Left ventricle myocardium inferior (tissue), 1 donor: ENCODE measurements at places on chromosomes 11 and 22. TPM values are rescaled to one million over a fixed set of nuclear protein-coding genes. Genes with fewer than 3 reads are reported as not detected.

GRCh38 chr22:41469218-41469851 lies 418 bp downstream of the ACO2 start:
- H3K36me3 ChIP-seq: peaks cover 42% of the 10 kb centered on the region
- H3K4me3 ChIP-seq: peak overlapping the region; percentile 97
- peaks cover 77% of the 10 kb centered on the region for H3K4me1 ChIP-seq
- H3K27me3 ChIP-seq: no peaks in the 10 kb centered on the region
- H3K27ac ChIP-seq: peak overlapping the region; percentile 98
- peak; percentile 41 for DNase-seq

OR4C13 gene
- total RNA-seq: not detected

DNA sequence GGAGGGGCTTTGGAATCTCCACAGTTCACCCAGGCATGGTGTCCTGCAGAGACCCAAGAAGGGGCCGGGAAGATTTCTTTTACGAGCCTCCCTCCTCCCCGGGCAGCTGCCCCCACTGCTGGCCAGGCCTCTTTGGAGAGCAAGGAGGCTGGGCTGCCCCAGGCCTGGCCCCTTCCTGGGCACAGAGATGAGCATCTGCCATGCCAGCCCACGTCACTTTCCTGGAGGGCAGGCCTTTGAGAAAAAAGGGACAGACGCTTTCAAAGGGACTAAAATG lies 60.5 kb upstream of the FGF3 start:
- H3K27me3 ChIP-seq: peaks cover 89% of the 10 kb centered on the region
- no peaks in the 10 kb centered on the region for H3K36me3 ChIP-seq
- no peak for DNase-seq

GRCh38 chr11:31214372-31214771 lies 155.2 kb downstream of the DCDC1 start:
- no peak for DNase-seq
- no peak overlapping the region for H3K27ac ChIP-seq
- no peaks in the 10 kb centered on the region for H3K27me3 ChIP-seq
- no peak overlapping the region for H3K4me3 ChIP-seq
- no peaks in the 10 kb centered on the region for H3K36me3 ChIP-seq
- H3K4me1 ChIP-seq: no peaks in the 10 kb centered on the region

GRCh38 chr22:46650078-46650810 lies 30.1 kb downstream of the GRAMD4 start:
- H3K36me3 ChIP-seq: no peaks in the 10 kb centered on the region
- peaks cover 97% of the 10 kb centered on the region for H3K4me1 ChIP-seq
- peak overlapping the region; percentile 16 for H3K4me3 ChIP-seq
- no peaks in the 10 kb centered on the region for H3K27me3 ChIP-seq
- H3K27ac ChIP-seq: peak overlapping the region; percentile 96

DNA sequence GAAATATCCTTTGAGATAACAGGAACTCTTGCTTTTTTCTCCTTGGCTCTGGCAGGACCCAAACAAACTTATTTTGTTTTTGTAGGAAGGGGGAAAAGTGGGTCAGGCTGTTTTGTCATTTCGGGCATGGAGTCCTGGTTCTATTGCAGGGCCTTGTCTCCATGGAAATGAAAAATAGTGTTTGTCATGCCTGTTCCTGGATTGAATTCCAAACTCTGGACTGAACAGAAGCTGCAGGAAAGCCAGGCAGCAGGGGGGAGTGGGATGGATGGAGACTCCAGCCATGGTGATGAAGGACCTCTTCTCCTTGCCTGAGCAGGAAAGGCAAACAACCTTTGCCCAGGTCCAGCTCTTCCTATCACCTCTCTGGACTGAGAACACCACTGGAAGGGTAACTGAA lies 87.0 kb downstream of the SCN3B start:
- no peak overlapping the region for H3K4me3 ChIP-seq
- no peak for DNase-seq
- H3K4me1 ChIP-seq: peaks cover 20% of the 10 kb centered on the region

DNA sequence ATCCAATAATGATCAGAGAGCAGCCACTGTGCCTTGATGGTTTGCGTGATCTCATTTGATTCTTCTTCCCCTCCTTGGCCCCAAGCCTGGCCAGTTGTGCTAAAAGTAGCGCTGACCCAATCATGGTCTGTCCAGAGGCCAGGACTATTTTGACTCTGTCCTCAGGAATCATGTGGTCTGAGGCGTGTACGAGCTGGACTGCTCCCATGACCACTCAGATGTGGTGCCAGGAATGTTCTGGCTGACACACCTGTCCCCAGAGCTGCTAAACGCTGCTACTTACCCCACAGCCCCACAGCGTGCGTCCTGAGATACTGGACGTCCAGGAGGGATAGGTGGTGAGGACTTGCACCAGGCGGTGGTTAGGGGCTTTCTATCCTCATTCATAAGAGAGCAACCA lies 70.5 kb downstream of the FEZ1 start:
- no peaks in the 10 kb centered on the region for H3K27me3 ChIP-seq
- peak; percentile 76 for DNase-seq
- H3K36me3 ChIP-seq: no peaks in the 10 kb centered on the region
- peak overlapping the region; percentile 87 for H3K27ac ChIP-seq

DNA sequence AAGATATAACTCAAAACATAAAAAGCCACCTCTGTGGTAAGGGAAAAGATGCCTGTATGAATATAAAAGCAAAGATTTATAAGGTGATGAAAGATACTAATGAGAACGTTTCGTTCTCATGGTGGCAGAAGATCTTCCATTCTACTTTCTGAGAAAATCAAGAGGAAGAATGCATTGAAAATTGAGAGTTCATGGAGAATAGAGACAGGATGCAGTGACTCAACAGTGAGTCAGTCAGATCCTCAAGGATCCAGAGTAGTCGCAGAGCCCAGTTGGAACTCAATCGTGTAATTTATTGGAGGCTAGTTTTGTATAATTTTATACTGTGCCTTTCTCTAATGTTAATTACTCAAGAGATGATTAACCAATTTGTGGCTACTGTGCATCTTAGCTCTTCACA lies 73.3 kb downstream of the ENTHD1 start:
- DNase-seq: no peak
- H3K4me3 ChIP-seq: no peak overlapping the region
- no peaks in the 10 kb centered on the region for H3K4me1 ChIP-seq
- no peaks in the 10 kb centered on the region for H3K36me3 ChIP-seq

GRCh38 chr11:14184028-14184940 lies 174.7 kb downstream of the RRAS2 start:
- H3K27me3 ChIP-seq: peaks cover 19% of the 10 kb centered on the region
- H3K4me3 ChIP-seq: no peak overlapping the region
- DNase-seq: no peak
- H3K36me3 ChIP-seq: no peaks in the 10 kb centered on the region

DNA sequence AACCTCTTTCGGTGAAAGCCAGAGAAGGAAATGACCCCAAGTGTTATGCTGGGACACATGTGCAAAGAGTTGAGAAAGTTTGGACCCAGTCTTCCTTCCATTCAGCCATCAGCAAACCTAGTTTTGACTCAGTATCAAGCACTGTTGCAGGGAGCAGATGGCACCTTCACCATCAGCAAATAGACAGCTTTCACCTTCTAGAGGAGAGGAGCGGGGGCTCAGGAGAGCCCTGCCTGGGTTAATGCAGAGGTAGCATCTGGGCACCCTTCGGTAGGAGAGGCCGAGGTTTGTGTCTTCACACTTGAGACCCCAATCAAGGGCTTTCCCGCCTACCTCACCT lies 16.2 kb upstream of the MFRP start:
- H3K27ac ChIP-seq: peak overlapping the region; percentile 95
- H3K4me1 ChIP-seq: peaks cover 95% of the 10 kb centered on the region
- H3K27me3 ChIP-seq: peaks cover 23% of the 10 kb centered on the region
- H3K36me3 ChIP-seq: peaks cover 24% of the 10 kb centered on the region
- no peak for DNase-seq
- peak overlapping the region; percentile 72 for H3K4me3 ChIP-seq

SMC1B gene
- not detected for total RNA-seq

DNA sequence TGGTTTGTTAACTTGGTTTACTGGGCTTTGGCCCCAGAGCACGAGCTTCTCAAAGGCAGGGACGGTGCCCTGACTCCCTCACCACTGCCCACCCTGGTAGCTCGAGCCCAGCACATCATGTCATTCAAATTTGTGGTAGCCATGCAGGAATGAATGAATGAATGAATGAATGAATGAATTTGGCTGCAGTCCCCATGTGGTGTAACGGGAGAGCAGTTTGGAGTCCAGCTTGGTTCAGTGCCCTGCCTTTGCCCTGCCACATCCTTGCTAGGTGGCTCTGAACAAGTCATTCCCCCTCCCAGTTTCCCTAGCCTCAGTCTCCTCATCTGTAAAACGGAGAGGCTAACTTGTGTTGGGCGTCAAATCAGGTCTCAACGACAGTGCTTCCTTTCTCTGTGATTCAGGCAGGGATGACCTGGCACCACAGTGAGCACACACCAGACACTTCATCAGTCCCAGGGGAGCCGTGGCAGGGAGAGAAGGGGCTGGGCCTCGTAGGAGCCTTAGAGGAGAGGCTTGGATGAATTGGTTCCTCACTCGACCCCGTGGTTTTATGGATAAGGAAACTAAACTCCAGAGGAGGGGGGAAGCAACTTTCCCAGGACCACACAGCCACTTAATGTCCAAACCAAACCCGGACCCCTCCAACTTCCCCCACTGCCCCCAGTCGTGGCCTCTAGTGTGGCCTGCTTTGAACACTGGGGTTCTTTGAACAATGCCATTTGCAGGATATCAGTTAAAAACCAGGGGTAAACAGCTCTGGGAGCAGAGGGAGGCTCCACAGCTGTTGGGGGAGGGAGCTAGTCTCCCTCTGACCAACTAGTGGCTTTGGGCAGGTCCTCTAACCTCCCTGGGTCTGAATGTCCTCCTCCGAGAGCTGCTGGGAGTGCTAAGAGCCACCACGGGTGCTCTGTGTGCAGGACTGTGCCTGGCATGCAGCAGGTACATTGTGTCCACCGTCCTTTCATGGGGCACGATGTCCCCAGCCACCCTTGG lies 86.2 kb downstream of the CACNA1I start:
- H3K4me3 ChIP-seq: no peak overlapping the region
- no peaks in the 10 kb centered on the region for H3K36me3 ChIP-seq
- H3K4me1 ChIP-seq: peaks cover under 1% of the 10 kb centered on the region
- no peak overlapping the region for H3K27ac ChIP-seq

TMEM9B gene
- 51.1 TPM for total RNA-seq

DNA sequence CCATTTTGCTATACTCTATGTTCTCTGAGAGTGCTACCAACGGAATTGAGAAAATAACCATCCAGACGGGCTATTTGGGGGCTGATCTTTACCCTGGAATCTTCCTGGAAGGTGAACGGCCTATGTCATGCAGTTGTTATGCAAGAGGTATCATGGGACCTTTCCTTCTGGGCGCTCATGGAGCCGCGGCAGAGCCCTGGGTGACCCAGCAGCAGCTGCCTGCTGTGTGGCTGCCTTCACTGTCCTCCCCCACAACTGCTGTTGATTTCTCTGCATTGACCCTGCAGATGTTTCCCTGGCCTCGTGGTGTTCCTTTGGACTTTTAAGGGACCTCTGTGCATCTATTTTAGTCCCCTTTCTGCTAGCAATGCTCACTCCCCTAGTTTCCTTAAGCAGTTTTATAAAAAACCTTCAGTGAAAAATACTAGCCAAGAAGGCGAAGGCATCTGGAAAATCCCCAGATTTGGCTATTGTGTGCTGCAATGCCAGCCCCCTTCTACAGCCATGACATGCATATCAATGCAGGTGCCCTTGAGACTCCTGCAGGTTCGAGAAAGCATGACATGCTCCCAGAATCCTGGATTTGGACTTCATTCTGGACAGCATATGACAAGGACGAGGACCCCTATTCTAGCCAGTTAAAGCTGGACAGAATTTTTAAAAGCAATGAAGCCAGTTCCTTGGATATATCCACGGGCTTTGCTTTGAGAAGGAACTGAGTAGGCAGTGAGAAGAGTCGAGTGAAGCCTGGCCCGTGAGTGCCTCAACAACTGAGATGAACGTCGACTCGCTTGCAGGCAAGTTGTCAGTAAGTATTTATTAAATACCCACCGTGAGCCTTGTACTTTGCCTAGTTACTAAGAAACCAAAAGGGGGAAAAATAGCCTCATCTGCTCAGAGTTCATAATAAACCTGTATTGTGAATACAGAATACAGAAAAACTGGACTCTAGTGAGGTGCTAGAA lies at the start of gene SLC25A18:
SLC25A18 (plus strand) TSS at position 593 of the 965 bp plus-strand sequence. CDS start 16,447 bp downstream, outside the sequence.
- no peaks in the 10 kb centered on the region for H3K36me3 ChIP-seq
- H3K27me3 ChIP-seq: no peaks in the 10 kb centered on the region
- H3K4me1 ChIP-seq: peaks cover 28% of the 10 kb centered on the region
- peak within 1 kb of the TSS; percentile 44 for H3K4me3 ChIP-seq
- DNase-seq: peak; percentile 71
- peak within 1 kb of the TSS; percentile 98 for H3K27ac ChIP-seq

DNA sequence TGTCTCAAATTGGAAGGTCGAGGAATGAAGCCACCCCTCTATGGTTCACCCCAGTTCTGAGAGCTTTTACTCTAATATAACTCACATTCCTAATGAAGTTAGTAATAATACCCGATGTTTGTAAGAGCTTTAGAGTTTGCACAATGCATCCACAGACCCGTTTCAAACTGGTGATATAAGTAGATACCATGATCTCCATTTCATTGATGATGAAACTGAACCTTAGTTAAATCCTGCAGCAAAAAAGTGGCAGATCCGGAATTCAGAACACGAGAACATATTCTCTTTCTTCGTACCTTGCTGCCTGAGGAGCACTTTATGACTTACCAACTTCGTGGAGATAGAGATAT lies 757 bp upstream of the RBFOX2 start:
- H3K27ac ChIP-seq: peak overlapping the region; percentile 92
- peak overlapping the region; percentile 90 for H3K4me3 ChIP-seq

- DNase-seq: no peak
- H3K27me3 ChIP-seq: no peaks in the 10 kb centered on the region
- no peaks in the 10 kb centered on the region for H3K36me3 ChIP-seq
- no peak overlapping the region for H3K4me3 ChIP-seq
- H3K4me1 ChIP-seq: no peaks in the 10 kb centered on the region
These were observed 92.2 kb upstream of the ALKBH3 start for GRCh38 chr11:43788421-43788820.

SLC6A5 gene
- not detected for total RNA-seq

DNA sequence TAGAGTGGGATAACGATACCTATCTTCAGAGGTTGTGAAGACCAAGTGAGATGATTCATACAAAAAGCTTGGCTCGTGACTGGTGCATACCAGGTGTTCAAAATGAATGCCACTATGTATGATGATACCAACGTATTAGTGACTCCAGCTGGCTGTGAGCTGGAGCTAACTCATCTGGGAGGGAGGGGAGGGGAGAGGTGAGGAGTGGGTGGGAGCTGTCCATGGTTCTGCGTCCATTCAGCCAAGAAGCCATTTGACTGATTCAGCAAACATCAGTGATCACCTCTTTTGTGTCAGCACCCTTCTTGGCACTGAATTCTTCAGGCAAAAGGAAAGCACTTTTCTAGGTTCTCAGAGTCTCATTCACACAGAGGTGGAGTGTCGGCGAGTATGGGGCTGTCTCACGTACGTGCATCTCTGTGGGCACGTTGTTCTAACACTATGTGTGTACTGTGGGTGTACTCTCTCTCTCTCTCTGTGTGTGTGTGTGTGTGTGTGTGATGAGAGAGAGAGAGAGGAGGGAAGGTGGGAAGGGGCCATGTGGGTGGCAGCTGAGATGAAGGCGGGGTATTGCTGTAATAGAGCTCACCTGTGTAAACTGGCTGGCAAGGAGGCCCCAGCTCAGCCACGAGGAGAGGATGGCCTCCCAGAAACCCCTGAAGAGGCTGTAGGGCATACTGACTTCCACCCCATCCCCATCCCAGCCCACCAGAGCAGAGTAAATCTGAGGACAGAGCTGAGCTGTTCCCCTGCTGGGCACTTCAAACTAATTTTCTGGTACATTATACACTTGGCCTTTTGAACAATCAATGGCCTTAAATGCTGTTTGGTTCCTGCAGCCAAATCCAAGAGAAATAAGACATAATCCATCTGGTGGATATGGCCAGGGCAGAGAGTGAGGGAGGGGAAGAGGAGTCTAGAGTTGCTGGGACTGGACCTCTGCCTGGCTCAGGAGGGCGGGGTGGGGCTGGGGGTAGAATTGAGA lies 96.1 kb upstream of the THY1 start:
- no peak overlapping the region for H3K4me3 ChIP-seq
- peaks cover 87% of the 10 kb centered on the region for H3K27me3 ChIP-seq
- no peaks in the 10 kb centered on the region for H3K36me3 ChIP-seq
- no peak for DNase-seq
- no peaks in the 10 kb centered on the region for H3K4me1 ChIP-seq
- H3K27ac ChIP-seq: no peak overlapping the region
